Lung (tissue), 17 donors: ENCODE measurements at places on chromosomes 7 and 10. TPM values are rescaled to one million over a fixed set of nuclear protein-coding genes. Genes with fewer than 3 reads are reported as not detected.

Gene MALRD1
- 5.6 TPM for total RNA-seq

Gene DLG5
- total RNA-seq: 33.2 TPM

Gene VGF
- 0.55 TPM for total RNA-seq

Gene UCN3
- total RNA-seq: 0.28 TPM
